NCI-H1105 treated with DMSO at 0.1 percent for 48 hours (cell line): ENCODE measurements at places on chromosomes 11 and 22.

GRCh38 chr11:57399221-57399620 lies 8.8 kb upstream of the PRG2 start:
- DNase-seq = no peak

- DNase-seq = no peak
Measured at GRCh38 chr11:114257621-114258558, 38.3 kb upstream of the NNMT start.

- no peak for DNase-seq
Measured at GRCh38 chr11:111445586-111445985, 66.5 kb upstream of the POU2AF1 start.

- no peak for DNase-seq
Measured at GRCh38 chr22:42908374-42908746, 51.3 kb upstream of the ARFGAP3 start.

GRCh38 chr11:57094181-57094935 lies 87.4 kb upstream of the LRRC55 start:
- DNase-seq = no peak

DNA sequence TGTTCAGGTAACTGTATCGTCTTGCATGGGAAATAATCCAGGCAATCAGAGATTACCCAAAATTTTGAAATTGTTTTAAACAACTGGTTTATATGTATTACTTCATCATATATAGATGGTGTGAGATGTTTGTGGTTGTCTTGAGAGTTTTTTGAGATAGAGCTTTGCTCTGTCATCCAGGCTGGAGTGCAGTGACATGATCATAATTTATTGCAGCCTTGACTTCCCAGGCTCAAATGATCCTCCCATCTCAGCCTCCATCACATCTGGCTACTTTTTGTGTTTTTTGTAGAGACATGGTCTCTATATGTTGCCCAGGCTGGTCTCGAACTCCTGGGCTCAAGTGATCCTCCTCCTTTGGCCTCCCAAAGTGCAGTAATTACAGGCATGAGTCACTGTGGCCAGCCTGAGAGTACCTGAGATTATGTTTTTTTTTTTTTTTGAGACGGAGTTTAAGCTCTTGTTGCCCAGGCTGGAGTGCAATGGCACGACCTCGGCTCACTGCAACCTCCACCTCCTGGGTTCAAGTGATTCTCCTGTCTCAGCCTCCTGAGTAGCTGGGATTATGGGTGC lies 11.5 kb downstream of the CTNND1 start:
- no peak for DNase-seq

- no peak for DNase-seq
Measured at GRCh38 chr11:17244046-17244445, 32.5 kb upstream of the NUCB2 start.

DNA sequence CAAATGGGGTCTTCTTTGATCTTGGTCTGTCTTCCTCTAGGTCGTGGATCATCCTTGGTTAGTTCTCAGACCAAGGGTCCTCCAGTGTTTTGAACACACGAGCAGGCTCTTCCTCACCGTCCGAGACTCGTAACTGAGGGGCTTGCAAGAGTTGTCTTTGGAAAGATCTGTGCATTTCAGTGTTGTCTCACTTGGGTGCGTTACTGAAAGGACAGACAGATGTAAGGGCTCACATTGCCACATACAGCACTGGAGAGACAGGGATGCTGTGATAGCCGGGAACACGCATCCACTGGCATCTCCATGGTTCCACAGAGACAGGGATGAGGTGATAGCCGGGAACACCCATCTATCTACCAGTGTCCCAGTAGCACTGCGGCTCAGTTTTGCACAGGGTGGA lies 15.7 kb downstream of the GLB1L2 start:
- no peak for DNase-seq

GRCh38 chr11:8624698-8625097 lies 30.7 kb upstream of the STK33 start:
- DNase-seq = no peak

- DNase-seq = peak; percentile 72
Measured at GRCh38 chr11:65110354-65110861, 1.3 kb upstream of the TM7SF2 start.

- DNase-seq = peak; percentile 23
Measured at GRCh38 chr11:126102436-126102981, 39.8 kb upstream of the CDON start.

DNA sequence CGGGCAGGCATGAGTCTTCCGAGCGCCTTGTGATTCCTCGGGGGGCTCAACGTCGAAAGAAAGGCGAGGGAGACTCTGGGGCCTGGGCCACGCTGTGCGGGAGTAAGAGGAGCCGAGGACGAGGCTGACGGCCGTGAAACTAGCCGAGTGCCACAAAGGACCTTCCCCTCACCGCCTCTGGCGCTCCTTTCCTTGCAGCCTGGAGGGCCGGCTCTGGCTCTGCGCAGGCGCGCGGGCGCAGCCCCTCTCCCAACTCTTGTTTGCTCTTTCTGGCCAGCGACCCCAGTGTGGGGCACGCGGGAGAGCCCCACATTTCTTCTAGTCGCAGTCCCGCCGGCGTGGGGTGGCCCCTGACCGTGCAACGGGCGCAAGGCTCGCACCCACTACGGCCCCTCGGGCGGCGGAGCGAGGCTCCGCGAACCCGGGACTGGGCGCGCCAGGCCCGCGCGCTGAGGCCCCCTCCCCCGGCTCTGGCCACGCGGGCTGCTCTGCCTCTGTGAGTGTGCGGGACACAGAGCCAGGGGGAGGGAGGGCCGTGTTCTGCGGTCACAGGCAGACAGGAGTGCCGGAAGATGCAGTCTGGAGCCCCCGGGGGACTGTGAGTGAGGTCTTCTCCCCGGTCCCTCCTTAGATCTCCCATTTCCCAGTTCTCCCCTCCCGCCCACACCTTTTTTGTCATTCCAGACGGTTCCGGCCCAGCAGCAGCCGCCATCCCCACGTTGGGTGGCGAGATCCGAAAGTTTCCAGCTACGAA lies 1.0 kb upstream of the TOB2 start:
- peak; percentile 63 for DNase-seq

- no peak for DNase-seq
Measured at GRCh38 chr11:56558574-56558973, 15.5 kb upstream of the OR5M11 start.

- DNase-seq = no peak
Measured at GRCh38 chr22:39477542-39477941, 20.7 kb downstream of the MGAT3 start.
